NCI-H2081 treated with DMSO at 0.1 percent for 48 hours (cell line): ENCODE measurements at places on chromosomes 4 and X.

DNA sequence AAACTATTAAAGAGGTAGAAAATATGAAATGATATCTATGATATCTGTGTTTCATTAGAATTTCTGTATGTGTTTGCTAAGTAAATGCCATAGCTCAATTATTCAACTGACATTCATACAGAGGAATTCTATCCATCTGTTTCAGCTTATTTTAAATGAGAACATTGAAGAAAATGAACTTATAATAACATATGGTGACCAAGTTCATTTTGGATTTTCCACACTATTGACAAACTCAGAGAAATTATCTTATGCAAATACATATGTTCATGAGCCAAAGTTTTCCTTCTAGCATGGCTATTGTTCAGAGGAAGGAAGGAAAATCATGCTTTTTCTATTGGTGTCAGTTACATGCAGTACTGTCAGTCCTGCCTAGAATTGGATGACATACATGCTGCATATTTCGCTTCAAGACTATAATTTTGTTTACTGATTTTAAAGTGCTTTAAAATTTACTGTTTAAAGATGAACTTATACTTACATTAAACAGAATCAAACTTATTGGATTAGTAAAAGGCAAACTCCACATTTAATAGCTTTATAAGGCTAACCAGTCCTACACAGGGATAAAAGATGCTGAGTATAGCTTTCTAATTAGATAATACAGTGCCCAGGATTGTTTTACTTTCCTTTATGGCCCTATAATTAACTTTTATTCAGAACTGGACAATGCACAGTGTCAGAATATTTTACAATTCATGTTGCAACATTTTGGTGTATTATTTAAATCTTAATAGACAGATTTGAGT is 646.2 kb downstream of the TRAM1L1 start:
- DNase-seq: no peak

DNA sequence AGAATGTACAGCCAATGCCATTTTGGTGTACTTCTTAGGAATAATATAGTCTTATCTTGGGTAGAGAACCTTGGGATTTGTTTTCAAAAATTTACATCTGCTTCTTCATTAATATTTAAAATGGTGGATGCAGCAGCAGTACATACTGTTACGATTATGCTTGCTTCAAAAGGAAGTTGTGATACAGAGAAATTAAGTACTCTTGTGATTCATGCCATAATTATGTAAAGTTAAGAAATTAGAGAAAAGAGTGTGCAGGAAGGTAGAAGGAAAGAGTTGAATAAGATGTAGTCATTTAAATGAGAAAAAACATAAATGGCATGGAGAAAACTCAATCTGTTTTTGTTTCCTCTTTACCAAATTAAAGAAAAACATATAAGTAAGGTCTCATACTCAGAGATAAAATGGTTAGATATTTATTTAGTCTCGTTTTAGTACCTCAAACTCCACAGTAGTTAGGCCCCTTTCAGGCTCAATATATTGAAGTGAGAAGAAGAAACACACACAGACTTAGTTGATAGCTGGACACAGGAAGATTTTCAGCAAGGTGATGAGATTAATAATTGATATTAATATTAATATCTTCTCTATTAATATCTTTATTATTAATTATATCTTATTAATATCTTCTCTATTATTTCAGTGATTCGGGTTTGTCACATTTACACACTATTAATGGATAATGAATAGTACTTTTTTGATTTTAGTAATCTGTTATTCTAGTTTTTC is 70.1 kb upstream of the HPGD start:
- no peak for DNase-seq

DNA sequence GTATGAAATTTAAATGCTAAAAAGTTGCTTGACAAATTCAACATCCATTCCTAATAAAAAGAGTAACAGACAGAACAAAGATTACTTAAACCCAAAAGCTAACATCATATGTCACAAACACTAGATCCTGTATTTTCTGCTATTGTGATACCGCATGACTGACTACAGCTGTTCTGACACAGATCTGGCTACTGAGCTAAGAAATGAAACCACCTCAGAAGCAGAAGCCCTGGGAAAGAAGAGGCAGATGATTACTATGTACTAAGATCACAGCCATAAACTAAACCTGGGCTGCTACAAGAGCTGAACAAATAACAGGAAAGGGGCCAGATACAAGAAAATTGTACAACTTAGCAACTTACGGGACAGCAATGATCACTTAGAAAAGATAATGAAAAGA is 9.4 kb downstream of the LETM1 start:
- DNase-seq: no peak

- DNase-seq: no peak
These were observed 917.7 kb upstream of the INTU start for GRCh38 chr4:126715067-126715466.

DNA sequence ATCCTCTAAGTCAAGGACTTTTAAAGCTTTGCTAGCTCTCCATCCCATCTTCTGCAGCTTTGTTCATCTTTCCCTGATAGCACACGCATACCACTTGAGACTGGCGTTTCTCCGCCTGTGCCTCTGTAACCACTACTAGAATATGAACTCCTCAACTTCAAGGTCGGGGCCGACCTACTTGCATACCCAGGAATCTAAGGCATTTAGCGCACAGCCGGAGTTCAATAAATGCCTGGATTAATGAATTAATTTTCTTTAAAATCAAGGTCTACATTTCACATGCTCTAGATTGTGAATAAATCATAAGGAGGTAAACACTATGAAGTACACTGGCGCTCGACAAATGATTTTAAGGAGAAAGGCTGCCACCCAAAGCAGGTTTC is 89.3 kb downstream of the HNRNPD start:
- no peak for DNase-seq

DNA sequence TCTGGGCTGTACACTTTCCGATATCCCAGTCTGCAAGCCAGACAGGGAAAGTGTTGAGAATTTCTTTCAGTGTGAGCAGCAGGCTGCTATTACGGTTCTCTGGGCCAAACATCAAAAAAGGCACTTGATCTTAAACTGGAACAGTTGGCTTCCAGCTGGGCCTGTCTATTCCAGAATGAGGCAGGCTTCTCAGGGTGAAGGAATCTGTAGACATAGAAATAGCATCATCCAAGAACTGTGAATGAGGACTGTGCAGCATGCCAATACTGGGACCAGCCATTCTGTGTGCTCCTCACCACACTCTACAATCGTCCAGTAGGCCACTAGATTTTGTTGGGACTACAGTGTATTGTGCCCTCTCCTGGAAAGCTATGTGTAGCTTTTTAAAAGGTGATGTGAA is 31.1 kb downstream of the ART3 start:
- no peak for DNase-seq

DNA sequence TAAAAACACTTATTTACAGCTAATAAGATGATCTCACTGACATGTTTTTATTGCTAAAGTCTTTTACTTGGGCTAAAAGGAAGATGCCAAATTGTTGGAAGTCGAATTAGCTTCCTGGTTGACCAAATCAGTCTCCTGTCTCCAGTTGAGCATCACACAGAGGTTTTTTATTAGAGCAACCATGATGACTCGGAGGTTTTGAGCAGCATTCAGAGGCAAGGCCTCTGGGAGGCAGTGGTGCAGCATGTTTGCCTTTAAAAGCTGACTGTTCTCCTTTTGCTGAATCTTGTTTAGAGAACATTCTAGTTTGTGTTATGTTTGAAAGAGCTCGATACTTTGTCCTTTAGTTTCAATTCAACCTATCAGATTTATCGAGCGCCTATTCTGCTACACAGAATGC is 2.1 kb downstream of the UCHL1 start:
- no peak for DNase-seq

DNA sequence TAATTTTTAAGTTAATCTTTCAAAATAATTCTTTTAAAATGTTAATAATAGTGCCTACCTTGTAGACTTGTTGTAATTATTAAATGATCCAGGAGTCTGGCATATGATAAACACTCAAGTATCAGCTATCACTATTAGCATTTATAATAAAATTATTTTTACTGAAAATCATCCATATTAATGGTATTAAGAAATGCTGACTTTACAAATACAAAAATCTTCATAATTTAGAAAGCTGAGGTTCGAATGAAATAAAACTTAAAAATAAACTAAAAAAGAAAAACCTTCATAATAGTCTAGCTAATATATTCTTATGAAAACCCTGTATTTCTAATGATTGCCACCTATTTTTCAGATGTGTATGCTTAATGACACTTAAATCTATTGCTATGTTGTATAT is 5.2 kb downstream of the MGARP start:
- no peak for DNase-seq

DNA sequence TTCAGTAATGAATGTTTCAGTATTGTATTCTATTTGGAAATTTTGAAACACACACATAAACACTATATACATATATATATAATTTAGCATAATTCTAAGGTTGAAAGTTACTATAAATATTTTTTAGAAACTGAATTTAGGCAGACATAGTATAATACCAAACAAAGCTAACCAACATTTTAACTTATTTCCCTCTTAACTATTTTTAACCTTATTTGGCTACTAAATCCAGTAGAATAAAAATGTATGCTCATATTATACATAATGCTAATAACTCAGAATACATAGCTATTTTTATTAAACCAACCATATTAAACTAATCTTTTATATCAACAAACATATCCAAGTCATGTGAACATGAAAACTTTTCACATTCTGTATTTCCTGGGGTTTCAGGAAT is 563.6 kb downstream of the ADGRL3 start:
- no peak for DNase-seq

DNA sequence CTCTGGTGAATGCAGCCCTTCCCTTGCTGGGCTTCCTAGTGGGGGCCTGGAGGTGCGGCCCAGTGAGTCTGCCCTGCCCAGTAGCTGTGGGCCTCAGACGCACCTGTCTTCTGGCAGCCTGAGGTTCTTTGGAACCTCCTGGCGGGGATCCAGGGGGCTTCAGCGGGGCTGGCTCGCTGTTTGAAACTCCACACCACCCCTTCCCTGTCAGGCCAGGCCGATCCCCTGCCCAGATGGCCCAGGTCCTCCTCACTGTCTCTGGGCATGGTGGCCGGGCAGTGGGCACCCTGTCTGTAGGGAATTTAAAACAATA is 10.7 kb upstream of the NKX1-1 start:
- no peak for DNase-seq

- DNase-seq: no peak
These were observed 27.6 kb downstream of the INTU start for GRCh38 chr4:127660284-127660885.

GRCh38 chr4:58809948-58810347 is 1699.8 kb upstream of the IGFBP7 start:
- no peak for DNase-seq

- DNase-seq: no peak
These were observed 95.8 kb upstream of the EGFL6 start for GRCh38 chrX:13473442-13474163.

DNA sequence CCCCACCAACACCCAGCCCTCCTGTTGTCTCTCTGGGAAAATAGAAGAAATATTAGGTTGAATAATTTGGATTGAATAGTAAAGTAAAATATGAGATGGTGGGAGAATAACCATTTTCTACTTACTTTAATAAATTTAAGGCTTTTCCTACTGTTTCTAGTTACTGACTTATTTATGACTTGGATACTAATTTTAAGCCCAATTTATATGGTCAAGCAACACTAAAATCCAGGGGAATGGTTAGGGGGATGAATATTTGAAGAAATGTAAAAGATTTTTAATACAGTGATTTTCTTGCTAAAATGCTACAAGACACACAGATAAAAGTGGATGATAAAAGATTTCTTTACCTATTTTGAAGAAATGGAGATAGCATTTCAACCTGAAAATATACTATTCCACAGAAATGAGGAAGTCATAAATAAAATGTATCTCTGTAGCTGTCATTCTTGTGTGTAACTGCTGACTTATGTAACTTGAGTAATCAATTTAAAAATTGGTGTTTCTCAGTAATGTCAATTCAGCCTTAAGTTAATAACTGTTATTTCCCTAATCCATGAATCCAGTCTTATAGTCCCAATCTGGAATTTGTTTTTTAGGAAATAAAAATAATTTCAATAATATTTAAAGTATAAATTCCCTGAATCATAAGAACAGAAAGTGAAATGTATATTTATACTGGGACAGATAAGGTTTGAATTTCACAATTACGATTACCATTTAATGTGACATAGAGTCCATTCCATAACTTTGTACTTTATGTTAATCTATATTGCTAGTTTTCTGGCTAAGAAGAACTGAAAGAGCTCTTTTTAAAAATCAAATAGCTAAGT is 24.3 kb upstream of the IL2 start:
- DNase-seq: no peak

- no peak for DNase-seq
These were observed 27.7 kb downstream of the UVSSA start for GRCh38 chr4:1374706-1375045.

DNA sequence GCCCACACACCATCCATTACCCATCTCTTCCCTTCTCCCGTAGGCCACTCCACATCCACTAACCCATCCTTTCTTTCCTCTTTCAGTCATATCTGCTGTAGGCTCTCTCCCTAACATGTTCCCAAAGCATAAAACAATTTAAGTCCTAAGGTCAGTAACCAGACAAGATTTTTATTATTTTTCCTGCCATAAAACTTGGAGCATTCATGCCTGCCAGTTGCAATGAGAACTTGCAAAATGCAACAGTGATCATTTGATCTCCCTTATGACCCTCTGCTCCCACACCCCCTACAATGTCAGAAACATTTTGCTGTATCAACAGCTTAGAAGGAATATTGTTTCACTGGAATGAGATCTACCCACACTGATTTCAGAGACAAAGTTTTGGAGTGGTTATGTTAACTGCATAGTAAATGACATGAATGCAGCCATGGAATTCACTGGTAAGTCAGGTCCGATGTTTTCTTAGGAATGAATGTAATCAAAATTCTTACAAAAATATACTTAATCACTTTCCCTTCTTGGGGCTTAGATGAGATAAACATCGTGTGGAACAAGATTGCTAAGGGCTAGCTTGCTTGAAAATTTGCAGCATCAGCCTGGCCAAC is 5.7 kb downstream of the NIPAL1 start:
- DNase-seq: no peak

GRCh38 chr4:100108869-100109268 is 81.4 kb downstream of the DDIT4L start:
- DNase-seq: no peak

GRCh38 chr4:742096-742741 is 36.6 kb downstream of the PCGF3 start:
- DNase-seq: no peak

DNA sequence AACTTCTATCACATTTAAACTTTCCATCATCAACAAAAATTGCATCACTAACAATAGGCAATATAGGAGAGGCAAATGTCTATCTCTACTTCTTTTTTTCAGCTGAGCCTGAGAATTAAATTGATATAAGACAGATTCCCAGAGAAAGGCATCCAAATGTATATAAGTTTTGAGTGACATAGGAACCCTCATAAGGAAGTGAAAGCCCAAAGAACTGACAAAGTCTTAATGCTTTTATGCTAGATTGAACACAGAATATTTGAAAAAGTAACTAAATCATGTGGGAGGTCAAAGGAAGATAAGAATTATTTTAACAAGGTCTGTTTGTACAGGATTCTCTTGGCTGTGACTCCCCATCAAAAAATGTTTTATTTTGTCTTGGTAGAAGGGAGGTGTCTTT is 714.9 kb downstream of the GRXCR1 start:
- DNase-seq: no peak

DNA sequence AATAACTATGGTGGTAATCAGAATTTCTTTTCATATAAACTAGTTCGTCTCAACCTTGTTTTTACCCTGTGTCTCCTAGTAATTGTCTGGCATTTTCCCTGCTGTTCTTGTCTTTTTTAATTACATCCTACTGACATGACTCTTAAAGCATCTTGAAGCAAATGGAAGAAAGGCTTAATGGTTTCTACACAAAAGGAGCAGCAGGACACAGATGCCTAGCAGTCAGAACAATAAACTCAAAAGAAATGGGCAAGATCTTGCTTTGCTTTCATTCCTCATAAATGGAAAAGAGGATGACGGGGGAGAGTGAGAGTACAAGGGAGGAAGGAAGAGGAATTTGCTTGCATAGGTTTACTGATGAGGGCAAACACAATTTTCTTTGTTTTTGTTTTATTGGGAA is 293.2 kb upstream of the EMCN start:
- no peak for DNase-seq
